ENCODE measurements at places on chromosomes 13 and 19.
A peak's percentile ranks its signal among the peaks of the same experiment; 100 is the strongest.

GRCh38 chr19:45496349-45496953, 396 bp downstream of the RTN2 start:
- peak overlapping the region; percentile 76 for H3K4me3 ChIP-seq
- no peaks in the 10 kb centered on the region for H3K36me3 ChIP-seq
- H3K27me3 ChIP-seq: peaks cover 7% of the 10 kb centered on the region
- H3K27ac ChIP-seq: no peak overlapping the region

DNA sequence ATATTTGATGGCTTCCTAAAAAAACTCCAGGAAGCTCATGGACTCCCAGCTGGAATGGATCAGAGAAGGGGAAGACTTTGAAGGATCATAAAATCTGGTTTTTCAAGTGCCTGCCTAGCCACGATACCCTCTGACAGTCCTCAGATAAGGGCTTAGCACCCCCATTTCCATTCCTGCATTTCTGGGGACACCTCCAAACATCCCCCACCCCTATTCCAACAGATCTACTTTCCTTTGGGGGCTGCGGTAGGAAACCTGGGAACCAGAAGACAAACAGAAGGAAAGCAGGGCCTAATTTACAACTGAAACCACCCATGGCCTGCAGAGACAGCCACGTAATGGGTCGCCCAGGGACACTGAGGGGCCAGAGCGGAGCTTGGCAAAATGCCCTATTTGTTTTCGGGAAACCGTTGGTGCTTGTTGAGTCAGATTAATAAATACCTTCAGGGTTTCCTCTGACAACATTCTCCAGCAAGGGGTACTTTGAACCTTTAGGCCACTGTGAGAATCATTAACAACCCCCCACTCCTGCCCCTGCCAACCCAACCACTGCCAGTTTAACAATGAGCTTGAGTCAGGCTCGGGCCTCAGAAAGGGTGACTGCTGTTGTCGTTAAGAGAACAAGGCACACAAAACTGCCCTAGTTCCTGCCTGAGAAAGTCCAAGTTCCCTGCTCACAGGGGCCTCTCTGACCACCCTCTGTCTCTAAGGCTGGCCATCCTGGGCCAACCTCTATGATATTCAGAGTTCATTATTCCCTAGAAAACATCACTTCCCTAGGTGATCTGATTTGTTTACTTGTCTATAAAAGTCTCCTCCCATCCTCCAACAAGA, 23.5 kb downstream of the RHPN2 start:
- H3K27me3 ChIP-seq: no peaks in the 10 kb centered on the region
- no peak overlapping the region for H3K4me3 ChIP-seq
- peak overlapping the region; percentile 83 for H3K27ac ChIP-seq
- H3K36me3 ChIP-seq: no peaks in the 10 kb centered on the region
- no peak for DNase-seq

DNA sequence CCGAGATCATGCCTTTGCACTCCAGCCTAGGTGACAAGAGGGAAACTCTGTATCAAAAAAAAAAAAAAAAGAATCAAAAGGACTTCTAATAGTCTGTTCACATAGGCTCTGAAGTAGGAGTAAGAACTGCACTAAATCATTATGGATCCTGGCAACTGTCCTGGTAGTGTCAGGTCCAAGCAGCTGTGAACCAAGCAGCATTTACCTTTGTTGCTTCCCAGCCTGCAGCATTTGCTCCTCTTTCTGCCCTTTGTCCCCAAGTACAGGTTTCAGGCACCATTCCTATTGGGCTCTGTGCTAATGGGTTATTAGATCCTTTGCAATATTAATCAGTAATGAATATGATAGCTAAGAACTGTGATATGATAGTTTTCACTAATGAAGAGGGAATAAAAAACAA, 77.4 kb upstream of the NBEA start:
- H3K36me3 ChIP-seq: no peaks in the 10 kb centered on the region
- no peak for DNase-seq
- H3K4me3 ChIP-seq: no peak overlapping the region
- H3K27ac ChIP-seq: no peak overlapping the region

DNA sequence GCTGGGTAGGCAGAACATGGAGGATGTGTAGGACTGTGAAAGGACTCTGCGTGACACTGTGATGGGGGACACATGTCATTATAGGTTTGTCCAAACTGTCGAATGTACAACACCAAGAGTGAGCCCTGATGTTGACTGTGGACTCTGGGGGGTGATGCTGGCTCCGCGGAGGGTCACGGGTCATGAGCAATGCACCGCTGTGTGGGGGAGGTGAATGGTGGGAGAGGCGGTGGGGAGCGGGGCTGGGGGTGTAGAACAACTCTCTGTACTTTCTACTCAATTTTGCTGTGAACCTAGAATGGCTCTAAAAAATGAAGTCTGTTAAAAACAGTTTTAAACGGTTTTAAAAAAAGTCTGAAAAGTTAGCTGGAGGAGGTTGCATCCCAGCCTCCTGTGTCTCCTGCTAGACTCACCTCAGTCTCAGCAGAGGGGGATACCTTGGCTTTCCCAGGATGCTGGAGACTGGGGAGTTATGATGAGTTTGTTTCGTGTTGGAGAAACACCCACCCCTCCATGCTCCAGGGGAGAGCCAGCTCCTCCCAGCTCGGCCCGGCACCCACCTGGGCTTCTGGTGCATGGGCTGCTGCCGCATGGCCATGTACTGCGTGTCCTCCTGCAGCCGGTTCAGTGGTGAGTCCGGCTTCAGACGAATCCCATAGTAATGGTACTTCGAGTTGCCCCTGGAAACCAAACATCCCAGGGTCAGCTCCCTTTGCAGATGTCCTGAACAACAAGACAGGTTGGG, 34.7 kb upstream of the RANBP3 start:
- no peaks in the 10 kb centered on the region for H3K4me1 ChIP-seq
- H3K27me3 ChIP-seq: no peaks in the 10 kb centered on the region
- DNase-seq: no peak

DNA sequence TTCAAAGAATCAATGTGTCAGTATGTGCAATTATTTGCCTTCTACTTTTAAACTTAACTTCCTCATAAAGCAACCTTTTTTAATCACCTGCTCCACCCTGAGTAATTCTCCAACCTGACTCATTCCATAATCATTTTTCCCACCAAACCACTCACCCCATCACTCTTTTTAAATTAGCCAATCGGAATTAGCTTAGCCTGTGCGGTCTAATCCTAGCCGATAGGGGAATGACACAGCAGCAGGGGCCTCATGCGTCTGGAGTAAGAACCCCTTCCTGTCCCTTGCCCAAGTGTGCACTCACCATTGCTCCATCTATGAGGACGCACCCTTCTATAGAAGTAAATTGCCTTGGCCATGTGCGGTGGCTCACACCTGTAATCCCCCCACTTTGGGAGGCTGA, 27.4 kb upstream of the ZNF83 start:
- no peak for DNase-seq
- H3K4me3 ChIP-seq: no peak overlapping the region
- no peak overlapping the region for H3K27ac ChIP-seq
- no peaks in the 10 kb centered on the region for H3K36me3 ChIP-seq

GRCh38 chr13:25171170-25171516, 945 bp downstream of the AMER2 start:
- no peaks in the 10 kb centered on the region for H3K36me3 ChIP-seq
- DNase-seq: no peak
- H3K27me3 ChIP-seq: peaks cover 3% of the 10 kb centered on the region
- H3K27ac ChIP-seq: no peak overlapping the region
- peak overlapping the region; percentile 43 for H3K4me3 ChIP-seq

DNA sequence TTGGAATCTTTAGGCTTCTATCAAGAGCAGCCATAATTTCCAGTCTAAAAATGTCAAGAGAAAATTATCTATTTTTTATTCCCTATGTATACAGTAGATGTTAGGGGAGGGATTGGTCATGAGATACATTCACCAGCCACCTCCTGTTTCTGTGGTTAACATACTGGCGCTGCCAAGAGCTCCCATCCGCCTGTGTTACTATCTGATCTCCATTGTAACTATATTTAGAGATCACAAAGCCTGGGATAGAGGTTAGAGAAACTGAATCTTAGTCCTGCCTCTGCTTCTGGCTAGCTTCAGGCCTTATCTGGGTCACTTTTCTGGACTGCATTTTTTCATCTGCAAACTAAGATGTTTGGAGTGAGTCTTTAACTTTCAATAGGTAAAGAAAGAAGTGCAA, 46.3 kb downstream of the POLR1D start:
- H3K27me3 ChIP-seq: no peaks in the 10 kb centered on the region
- H3K4me1 ChIP-seq: no peaks in the 10 kb centered on the region
- no peaks in the 10 kb centered on the region for H3K36me3 ChIP-seq

DNA sequence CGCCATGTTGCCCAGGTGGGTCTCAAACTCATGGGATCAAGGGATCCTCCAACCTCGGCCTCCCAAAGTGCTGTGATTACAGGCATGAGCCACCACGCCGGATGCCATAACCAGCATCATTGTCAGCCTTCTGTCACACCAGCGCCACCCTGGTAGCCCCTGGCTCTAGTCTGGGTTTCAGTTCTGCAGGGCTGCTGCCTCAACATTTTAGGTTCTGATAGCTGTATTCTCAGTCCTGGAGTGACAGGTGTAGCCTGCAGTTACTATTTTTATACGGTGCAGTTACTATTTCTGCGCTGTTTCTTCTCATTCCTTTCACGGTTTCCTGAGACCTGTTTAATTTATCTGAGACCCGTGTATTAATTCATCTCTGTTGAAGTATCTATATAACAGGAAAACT, 57.1 kb downstream of the TRPM4 start:
- no peaks in the 10 kb centered on the region for H3K4me1 ChIP-seq
- no peaks in the 10 kb centered on the region for H3K36me3 ChIP-seq
- DNase-seq: no peak
- H3K27ac ChIP-seq: no peak overlapping the region

DNA sequence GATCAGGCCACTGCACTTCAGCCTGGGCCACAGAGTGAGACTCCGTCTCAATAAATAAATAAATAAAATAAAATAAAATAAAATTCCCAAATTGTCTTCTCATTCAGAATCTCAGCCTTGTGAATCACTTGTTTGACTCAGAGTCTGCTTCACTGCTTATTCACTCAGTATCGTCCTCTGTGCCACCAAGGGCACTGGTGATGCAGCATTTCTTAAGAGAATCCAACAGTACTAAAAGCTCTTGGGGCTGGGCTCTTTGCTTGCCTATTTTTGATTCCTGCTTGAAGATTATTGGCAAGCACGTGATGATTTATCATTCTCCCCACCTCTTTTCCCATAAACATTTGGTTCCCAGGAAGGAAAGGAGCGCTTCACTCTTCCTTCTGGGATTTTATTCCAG, 54.8 kb upstream of the HMGB1 start:
- H3K27ac ChIP-seq: no peak overlapping the region
- H3K36me3 ChIP-seq: no peaks in the 10 kb centered on the region
- H3K27me3 ChIP-seq: no peaks in the 10 kb centered on the region
- no peak overlapping the region for H3K4me3 ChIP-seq
- DNase-seq: no peak

DNA sequence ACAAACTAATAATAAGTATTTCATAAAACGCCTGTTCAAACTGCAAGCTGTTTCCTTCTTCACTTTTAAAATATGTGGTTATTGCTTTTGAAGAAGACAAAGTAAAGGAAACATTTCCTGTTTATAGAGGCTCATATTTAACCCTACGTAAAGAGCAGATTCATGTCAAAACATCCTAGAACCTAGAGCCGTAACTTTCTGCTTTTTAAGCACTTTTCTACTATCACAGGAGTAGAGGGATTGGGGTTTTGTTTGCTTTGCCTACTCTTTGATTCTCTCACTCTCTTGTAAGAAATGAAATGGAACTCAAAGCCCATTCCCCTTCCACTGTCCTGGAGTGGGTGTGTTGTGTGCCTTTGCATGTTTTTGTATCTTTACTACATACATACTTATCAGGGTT, 54.0 kb upstream of the GPR183 start:
- no peak overlapping the region for H3K4me3 ChIP-seq
- no peaks in the 10 kb centered on the region for H3K4me1 ChIP-seq
- H3K36me3 ChIP-seq: no peaks in the 10 kb centered on the region
- DNase-seq: no peak

- no peak for DNase-seq
- no peaks in the 10 kb centered on the region for H3K36me3 ChIP-seq
- no peak overlapping the region for H3K4me3 ChIP-seq
- no peaks in the 10 kb centered on the region for H3K4me1 ChIP-seq
These were observed 2.2 kb upstream of the LSR start for GRCh38 chr19:35246466-35247092.

DNA sequence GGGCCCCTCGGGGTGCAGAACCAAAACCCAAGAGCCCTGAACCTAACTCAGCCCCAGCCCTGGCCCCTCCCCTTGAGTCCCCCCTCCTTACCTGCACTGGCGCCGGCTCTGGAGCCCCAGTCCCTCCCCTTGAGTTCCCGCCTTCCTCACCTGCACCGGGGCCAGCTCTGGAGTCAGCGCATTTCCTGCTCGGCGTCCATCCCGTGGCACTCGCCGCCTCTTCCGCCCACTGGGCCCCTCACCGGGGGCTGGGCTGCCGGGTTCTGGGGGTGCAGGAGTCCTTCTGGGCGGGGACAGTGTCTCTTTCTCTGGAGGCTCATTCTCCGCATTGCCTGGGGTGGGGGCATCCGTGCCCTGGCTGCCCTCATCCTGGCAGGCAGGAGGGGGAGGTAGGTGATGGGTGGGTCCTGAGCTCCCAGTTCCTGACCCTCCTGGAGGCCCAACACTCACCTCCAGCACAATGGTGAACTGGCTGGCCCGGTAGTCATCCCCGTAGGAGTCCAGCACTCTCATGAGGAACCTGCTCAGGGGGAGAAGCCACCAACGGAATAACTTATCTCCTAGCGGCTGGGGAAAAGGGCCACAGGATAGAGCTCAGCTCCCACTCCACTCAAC, 5.3 kb downstream of the NDUFA3 start:
- no peaks in the 10 kb centered on the region for H3K27me3 ChIP-seq
- DNase-seq: no peak
- no peaks in the 10 kb centered on the region for H3K36me3 ChIP-seq
- H3K4me1 ChIP-seq: no peaks in the 10 kb centered on the region
- no peak overlapping the region for H3K27ac ChIP-seq

DNA sequence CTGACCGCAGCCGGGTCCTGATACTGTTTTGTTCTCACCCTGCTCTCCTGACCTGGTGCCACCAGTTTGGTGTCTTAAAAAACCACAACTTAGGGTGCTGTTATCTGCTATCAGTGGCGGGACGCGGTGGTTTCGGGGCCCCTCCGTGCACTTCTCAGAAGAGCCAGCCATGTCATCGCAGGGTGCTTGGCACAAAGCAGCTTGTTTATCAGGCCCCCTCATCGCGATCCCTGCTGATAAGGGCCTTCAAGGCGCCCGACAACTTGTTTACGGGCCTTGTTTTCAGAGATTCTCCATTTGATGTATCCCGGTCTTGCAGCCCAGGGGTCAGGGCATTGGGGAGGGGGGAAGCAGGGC, 58.1 kb upstream of the KLF2 start:
- no peak overlapping the region for H3K27ac ChIP-seq
- H3K27me3 ChIP-seq: no peaks in the 10 kb centered on the region
- no peaks in the 10 kb centered on the region for H3K4me1 ChIP-seq
- DNase-seq: no peak
- H3K4me3 ChIP-seq: no peak overlapping the region
